ENCODE measurements at places on chromosomes 6 and 20.
A peak's percentile ranks its signal among the peaks of the same experiment; 100 is the strongest.

GRCh38 chr6:103797738-103798137 is 1062.0 kb downstream of the HACE1 start:
- H3K27ac ChIP-seq = no peak overlapping the region
- H3K4me3 ChIP-seq = no peak overlapping the region
- no peaks in the 10 kb centered on the region for H3K36me3 ChIP-seq
- DNase-seq = no peak

- H3K27ac ChIP-seq = no peak overlapping the region
- no peak for DNase-seq
- no peaks in the 10 kb centered on the region for H3K4me1 ChIP-seq
- no peak overlapping the region for H3K4me3 ChIP-seq
- H3K36me3 ChIP-seq = no peaks in the 10 kb centered on the region
Observed at GRCh38 chr6:127225497-127225896, 41.2 kb upstream of the RNF146 start.

- peaks cover 30% of the 10 kb centered on the region for H3K4me1 ChIP-seq
- no peak overlapping the region for H3K4me3 ChIP-seq
- DNase-seq = no peak
- H3K27me3 ChIP-seq = no peaks in the 10 kb centered on the region
Observed at GRCh38 chr6:2186516-2186915, 58.9 kb downstream of the GMDS start.

DNA sequence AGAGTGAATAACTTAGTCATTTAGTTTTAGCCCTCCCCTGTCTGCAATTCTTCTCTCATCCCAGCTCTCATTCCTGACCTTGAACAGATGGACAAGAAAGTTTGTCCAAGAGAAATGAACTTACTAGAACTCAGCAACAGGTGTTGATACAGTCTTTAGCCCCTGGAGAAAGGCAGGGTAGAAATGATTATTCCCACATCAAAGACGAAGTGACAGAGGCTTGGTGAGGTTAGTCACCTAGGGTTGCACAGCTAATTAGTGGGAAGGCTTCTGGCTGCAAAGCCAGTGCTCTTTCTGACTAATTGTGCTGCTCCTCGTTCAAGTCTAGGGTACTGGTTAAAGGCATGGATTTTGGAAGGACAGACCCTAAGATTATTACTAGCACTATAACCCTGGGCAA is 4.5 kb downstream of the ZDHHC14 start:
- H3K4me3 ChIP-seq = no peak overlapping the region
- DNase-seq = no peak
- H3K27ac ChIP-seq = no peak overlapping the region
- no peaks in the 10 kb centered on the region for H3K27me3 ChIP-seq

DNA sequence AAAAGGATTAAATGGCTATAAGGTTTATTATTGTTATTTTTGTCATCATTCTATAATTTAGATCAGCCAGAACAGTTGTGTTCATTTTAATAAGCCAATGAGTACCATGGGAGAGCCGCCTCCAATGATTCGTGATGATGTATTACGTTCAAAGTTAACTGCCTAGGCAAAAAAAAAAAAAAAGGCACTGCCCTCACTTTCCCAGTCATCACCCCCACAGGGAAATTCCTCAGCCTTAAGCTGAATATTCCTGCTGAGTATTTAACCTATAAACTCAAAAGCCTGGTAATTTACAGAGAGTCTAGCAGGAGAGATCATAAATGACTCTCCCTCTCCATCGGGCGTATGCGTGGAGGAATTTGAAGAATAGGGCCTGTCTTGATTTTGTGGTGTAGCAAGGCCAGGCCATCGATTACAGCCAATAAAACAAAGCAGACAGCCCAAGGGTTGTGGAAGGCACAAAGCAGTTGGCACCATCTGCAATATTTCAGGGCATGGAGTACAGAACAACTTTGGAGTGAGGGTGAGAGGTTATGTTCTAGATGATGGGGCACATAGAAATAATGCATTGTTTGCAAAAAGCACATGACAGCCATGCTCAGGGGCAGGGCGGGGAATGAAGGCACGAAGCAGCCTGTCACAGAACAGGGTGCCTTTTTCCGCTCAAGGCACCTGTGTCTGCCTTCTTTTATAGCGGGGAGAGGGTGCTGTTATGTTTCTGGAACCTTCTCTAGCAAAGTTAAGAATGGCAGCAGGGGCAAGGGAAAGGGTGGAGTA is 138.2 kb upstream of the DTNBP1 start:
- no peak overlapping the region for H3K27ac ChIP-seq
- no peaks in the 10 kb centered on the region for H3K4me1 ChIP-seq
- no peaks in the 10 kb centered on the region for H3K36me3 ChIP-seq
- no peak overlapping the region for H3K4me3 ChIP-seq

- no peaks in the 10 kb centered on the region for H3K27me3 ChIP-seq
- no peaks in the 10 kb centered on the region for H3K36me3 ChIP-seq
- H3K4me3 ChIP-seq = no peak overlapping the region
Observed at GRCh38 chr6:113077794-113078193, 730.7 kb downstream of the RFPL4B start.

- H3K27ac ChIP-seq = no peak overlapping the region
- H3K4me3 ChIP-seq = no peak overlapping the region
- H3K4me1 ChIP-seq = no peaks in the 10 kb centered on the region
- no peak for DNase-seq
- H3K27me3 ChIP-seq = peaks cover 42% of the 10 kb centered on the region
- no peaks in the 10 kb centered on the region for H3K36me3 ChIP-seq
Observed at GRCh38 chr20:24353135-24353690, 116.2 kb upstream of the SYNDIG1 start.

- no peak for DNase-seq
- peaks cover 5% of the 10 kb centered on the region for H3K36me3 ChIP-seq
- no peak overlapping the region for H3K4me3 ChIP-seq
- H3K27me3 ChIP-seq = no peaks in the 10 kb centered on the region
Observed at GRCh38 chr6:5765141-5765760, 241.5 kb downstream of the NRN1 start.

DNA sequence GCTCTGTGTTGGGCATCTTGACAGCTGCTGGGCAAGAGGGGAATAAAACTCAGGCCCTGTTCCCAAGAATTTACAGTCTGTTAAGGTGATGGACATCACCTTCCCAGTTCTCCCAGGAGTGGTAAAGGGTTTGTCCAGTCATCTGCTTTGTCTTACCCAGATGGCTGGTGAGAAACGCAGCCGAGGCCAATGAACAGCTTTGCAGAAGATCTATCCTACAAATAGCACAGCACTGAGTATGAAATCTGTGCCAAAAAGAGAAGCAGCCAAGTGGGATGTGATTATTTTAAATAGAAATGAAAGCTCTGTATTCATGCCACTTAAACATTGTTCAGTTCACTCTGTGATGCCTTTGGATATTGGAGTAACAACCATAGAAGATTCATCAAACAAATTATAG is 132.7 kb upstream of the SLC22A16 start:
- no peaks in the 10 kb centered on the region for H3K27me3 ChIP-seq
- no peak overlapping the region for H3K27ac ChIP-seq
- H3K36me3 ChIP-seq = no peaks in the 10 kb centered on the region
- no peak overlapping the region for H3K4me3 ChIP-seq
- no peak for DNase-seq
- no peaks in the 10 kb centered on the region for H3K4me1 ChIP-seq

- DNase-seq = no peak
- H3K36me3 ChIP-seq = peaks cover 1% of the 10 kb centered on the region
- peaks cover 8% of the 10 kb centered on the region for H3K4me1 ChIP-seq
- peaks cover 39% of the 10 kb centered on the region for H3K27me3 ChIP-seq
- H3K4me3 ChIP-seq = no peak overlapping the region
- no peak overlapping the region for H3K27ac ChIP-seq
Observed at GRCh38 chr6:116445102-116445501, 16.1 kb upstream of the CALHM6 start.

DNA sequence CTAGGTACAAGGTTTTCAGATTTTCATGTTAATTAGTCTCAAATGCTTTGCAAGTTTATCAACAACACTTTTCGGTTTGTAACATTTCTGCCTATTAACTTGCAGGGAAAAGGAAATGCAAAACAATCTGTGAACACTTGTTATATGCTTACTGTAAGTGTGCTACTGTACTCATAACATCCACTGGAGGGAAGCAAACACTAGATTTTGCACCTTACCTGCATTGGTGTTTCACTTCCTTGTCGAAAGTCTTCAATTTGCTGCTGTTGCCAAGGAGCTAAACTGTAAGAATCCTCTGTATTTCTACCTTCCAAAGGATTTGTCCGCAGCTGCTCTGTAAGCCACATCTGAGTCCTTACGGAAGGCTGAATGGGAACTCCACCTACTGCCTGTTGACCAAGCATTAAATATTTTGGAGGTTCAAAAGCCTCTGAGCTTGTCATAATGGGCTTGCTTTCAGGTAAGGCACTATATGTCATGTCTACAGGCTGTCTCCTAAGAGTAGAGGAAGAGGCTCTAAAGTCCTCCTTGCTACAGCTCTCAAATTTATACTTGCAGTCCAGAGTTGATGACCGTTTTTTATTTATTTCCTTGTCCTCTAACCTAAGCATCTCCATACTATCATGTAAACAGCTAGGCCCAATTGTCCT is 17.3 kb downstream of the PLN start:
- H3K36me3 ChIP-seq = peaks cover 12% of the 10 kb centered on the region
- H3K27me3 ChIP-seq = no peaks in the 10 kb centered on the region
- no peak for DNase-seq
- no peak overlapping the region for H3K27ac ChIP-seq

GRCh38 chr20:5315807-5316187 is 957 bp downstream of the PROKR2 start:
- H3K27ac ChIP-seq = no peak overlapping the region
- no peak for DNase-seq
- peaks cover 65% of the 10 kb centered on the region for H3K27me3 ChIP-seq
- no peaks in the 10 kb centered on the region for H3K4me1 ChIP-seq
- H3K4me3 ChIP-seq = peak overlapping the region; percentile 67
- no peaks in the 10 kb centered on the region for H3K36me3 ChIP-seq

GRCh38 chr6:89508755-89509563 is 76.0 kb downstream of the ANKRD6 start:
- no peak overlapping the region for H3K27ac ChIP-seq
- no peaks in the 10 kb centered on the region for H3K36me3 ChIP-seq
- no peak overlapping the region for H3K4me3 ChIP-seq
- no peaks in the 10 kb centered on the region for H3K4me1 ChIP-seq
- DNase-seq = no peak
- H3K27me3 ChIP-seq = no peaks in the 10 kb centered on the region

- no peaks in the 10 kb centered on the region for H3K36me3 ChIP-seq
- no peak overlapping the region for H3K4me3 ChIP-seq
- H3K27me3 ChIP-seq = no peaks in the 10 kb centered on the region
- no peak overlapping the region for H3K27ac ChIP-seq
- no peaks in the 10 kb centered on the region for H3K4me1 ChIP-seq
Observed at GRCh38 chr6:162078126-162078525, 649.4 kb downstream of the PRKN start.

- H3K27ac ChIP-seq = no peak overlapping the region
- no peaks in the 10 kb centered on the region for H3K4me1 ChIP-seq
- peaks cover 10% of the 10 kb centered on the region for H3K27me3 ChIP-seq
- no peak for DNase-seq
- no peaks in the 10 kb centered on the region for H3K36me3 ChIP-seq
Observed at GRCh38 chr6:166587631-166588413, 1.3 kb upstream of the RAMACL start.

DNA sequence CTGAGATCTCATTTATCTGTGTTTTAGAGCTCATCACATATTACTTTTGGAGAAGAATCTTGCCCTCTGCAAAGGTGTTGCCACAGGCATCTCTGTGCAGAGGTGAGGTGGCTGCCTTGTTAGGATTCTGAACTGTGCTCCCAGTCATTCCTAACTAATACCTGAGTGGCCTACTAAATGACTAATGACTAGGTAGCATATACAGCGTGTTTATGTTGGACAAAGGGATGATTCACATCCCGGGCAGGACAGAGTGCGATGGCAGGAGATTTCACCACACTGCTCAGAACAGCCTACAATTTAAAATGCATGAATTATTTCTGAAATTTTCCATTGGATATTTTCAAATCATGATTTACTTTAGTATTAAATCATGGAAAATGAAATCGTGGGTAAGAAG is 23.1 kb upstream of the CGA start:
- peaks cover 19% of the 10 kb centered on the region for H3K27me3 ChIP-seq
- no peak for DNase-seq
- H3K36me3 ChIP-seq = no peaks in the 10 kb centered on the region
- H3K4me3 ChIP-seq = no peak overlapping the region
- no peak overlapping the region for H3K27ac ChIP-seq

DNA sequence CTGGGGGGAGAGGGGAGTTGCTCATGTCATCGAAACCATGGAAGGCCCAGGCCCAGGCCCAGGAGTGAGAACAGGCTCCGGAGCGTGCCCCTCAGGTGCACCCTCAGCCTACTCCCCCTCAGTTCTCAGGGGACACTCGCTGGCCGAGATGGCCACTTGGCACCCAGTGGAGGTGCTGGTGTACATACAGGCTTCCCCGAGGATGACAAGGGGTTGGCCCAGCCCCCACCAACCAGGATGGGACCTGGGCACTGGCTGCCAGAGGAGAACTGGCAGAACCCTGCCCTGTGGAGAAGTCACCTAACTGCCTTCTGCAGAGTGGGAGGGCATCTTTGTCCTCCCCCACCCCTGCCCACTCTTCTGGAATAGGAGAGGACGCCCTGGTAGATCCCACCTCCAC is 9.5 kb downstream of the NKX2-2 start:
- no peak for DNase-seq
- no peak overlapping the region for H3K27ac ChIP-seq
- H3K4me1 ChIP-seq = peaks cover 15% of the 10 kb centered on the region
